ENCODE measurements at places on chromosomes 2 and 18.

DNA sequence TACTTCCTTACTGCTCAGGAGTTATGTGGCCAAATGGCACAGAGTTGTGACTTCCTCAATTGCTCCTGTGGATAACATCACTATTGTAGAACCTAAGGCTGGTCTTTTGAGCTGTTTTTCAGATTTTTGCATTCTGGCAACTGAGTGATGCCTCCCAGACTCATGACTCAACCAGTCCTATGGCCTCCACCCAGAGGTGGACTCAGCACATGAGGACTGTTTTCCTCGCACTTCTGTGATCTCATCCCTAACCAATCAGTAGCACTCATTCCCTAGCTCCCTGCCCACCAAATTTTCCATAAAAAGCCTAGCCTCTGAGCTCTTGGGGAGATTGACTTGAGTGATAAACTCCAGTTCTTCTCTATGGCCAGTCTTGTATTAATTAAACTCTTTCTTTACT, 407.9 kb upstream of the TNP1 start:
- DNase-seq = no peak

GRCh38 chr2:199258291-199258690, 199.4 kb downstream of the SATB2 start:
- no peak for DNase-seq

- DNase-seq = no peak
Observed at GRCh38 chr2:213279971-213280370, 4.3 kb upstream of the SPAG16 start.

- DNase-seq = no peak
Observed at GRCh38 chr2:71482055-71482454, 28.7 kb downstream of the DYSF start.

GRCh38 chr2:167706800-167707199, 540.6 kb downstream of the STK39 start:
- DNase-seq = no peak

DNA sequence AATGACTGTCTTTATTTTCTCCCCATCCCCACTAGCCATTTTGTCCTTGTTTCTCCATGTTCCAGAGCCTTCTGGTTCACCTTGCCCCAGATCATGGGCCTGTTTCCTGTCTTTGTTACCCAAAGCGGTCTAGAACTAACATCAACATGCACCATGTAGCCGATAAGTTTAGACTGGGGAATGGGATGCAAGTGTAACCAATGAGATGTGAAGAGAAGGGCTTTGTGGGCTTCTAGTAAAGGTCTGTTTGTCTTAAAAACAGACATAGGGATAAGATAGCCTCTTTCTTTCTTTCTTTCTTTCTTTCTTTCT, 25.7 kb downstream of the INPP5D start:
- DNase-seq = no peak

DNA sequence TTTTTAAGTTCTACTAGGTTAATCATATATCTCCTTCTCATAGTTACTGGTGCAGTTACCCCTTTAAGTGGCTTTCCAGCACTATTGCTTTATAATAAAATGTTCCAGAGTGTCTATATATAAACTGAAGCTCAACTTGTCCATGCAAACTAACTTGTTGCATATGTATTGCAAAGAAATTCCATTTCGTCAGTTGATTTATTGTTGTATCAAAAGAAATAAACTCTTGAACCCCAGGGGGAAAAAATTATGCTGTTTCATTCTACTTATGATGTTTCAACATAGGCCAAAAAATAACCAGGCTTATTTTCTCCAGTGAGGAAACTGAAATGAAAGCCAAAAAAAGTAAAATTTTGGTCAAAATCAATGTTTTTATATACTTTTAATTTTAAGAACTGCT, 491.9 kb downstream of the NR4A2 start:
- no peak for DNase-seq

- DNase-seq = no peak
Observed at GRCh38 chr2:179938026-179938425, 69.1 kb downstream of the CWC22 start.

- no peak for DNase-seq
Observed at GRCh38 chr2:119871725-119872124, 112.0 kb downstream of the PTPN4 start.

- no peak for DNase-seq
Observed at GRCh38 chr2:98484121-98484557, 39.5 kb downstream of the INPP4A start.

GRCh38 chr2:59561281-59561680, 992.2 kb downstream of the BCL11A start:
- DNase-seq = no peak

Measured in MG63 (cell line).